Dermis microvascular lymphatic vessel endothelial cell (primary cell): ENCODE measurements at places on chromosomes 11 and 22. TPM values are rescaled to one million over a fixed set of nuclear protein-coding genes. Genes with fewer than 3 reads are reported as not detected.

Gene TRIM48
- not detected in 2 replicates for total RNA-seq

DNA sequence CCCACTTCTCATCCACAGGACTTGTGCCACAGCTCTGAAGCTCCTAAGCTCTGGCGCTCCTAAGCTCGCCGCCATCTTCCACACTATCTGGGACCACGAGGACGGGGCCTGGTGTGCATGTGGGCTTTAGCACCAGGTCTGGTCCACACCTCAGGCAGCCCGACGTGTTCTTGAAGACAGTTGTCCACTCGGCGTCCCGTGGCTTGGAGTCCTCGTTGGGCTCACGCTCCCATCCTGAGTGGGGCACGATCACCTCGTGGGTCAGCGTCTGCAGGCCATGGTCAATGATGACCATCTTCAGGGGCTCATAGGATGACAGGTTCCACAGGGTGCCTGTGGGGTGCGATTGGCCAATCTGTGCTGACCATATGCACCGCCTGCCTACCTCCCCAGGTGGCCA, 37.1 kb upstream of the TXNRD2 start:
- no peak for DNase-seq

DNA sequence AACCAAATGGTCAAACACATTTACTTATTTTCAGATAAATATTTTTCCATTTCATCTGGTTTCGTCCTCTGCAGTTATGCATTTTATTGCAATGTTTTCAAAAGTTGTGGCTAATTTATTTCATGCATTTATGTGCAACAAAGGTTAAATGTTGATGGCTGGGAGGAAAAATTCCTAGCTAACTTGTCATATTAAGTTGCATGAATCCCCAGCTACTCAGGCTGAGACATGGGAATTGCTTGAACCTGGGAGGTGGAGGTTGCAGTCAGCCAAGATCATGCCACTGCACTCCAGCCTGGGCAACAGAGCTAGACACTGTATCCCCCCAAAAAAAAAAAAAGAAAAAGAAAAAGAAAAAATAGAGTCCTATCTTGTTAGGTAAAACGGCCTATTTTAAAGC, 1862.4 kb upstream of the RAG2 start:
- no peak for DNase-seq

DNA sequence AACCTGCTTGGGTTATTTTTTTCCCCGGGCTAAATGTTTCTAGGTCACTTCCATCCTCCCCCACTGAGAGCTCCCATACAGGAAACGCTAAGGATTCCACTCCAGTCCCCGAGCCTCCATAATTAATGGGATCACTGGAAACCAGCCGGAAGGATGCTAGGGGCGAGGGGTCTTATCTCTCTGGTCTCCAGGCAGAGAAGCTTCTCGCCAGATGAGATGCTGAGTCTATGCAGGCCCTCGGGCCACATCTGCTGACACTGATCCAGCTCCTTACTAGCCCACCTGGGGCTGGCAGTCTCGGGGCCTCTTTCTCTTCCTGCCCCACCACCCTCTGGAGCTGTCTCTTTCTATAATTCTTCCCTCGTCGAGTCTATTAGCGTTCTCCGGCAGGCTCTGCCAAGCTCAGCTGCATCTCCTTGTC, 125.9 kb upstream of the SYT13 start:
- DNase-seq, result no peak

- DNase-seq, result no peak
Observed at GRCh38 chr22:27401321-27401720, 400.2 kb downstream of the MN1 start.

Gene PACS1
- total RNA-seq, result 16.4 and 30.7 TPM in 2 replicates

- DNase-seq, result no peak
Observed at GRCh38 chr11:13318498-13319295, 41.1 kb downstream of the BMAL1 start.
